ENCODE measurements at places on chromosomes 12 and 14.

DNA sequence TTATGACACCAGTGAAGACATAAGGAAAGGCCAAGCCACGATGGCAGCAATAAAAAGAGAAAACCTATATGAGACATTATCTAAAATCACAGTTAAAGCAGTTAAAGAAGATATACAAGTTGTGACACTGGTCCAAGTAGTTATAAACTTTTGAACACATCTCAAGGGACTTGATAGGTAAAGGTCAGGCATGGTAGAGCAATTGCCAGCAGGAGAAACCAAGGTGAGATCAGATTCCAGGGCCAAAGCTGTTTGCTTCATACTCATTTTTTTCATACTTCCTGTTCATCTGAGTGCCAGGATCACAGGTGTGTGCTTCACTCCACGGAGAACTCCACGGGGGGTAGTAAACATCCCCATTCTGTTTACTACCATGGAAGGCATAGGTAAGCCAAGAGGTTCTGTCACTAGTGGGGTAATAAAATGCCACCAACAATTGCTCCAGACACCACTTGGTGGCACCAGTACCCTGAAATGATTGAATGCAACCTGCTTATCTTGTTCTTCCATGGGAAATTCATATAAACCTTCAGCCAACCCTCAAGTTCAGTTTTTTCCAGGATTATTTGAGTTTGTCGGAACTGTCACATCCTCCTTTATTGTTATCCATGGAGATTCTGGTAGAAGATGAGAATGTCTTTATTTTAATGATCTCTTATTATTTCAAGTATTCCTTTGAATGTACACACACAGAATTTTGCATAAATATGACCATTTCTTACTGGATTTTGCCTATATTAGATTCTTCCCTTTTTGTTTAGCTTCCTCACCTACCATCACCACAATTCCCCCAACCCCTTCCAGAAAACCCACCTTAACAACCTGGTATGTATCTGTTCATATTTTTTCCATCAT lies 59.2 kb upstream of the TSPAN8 start:
- no peak for DNase-seq

DNA sequence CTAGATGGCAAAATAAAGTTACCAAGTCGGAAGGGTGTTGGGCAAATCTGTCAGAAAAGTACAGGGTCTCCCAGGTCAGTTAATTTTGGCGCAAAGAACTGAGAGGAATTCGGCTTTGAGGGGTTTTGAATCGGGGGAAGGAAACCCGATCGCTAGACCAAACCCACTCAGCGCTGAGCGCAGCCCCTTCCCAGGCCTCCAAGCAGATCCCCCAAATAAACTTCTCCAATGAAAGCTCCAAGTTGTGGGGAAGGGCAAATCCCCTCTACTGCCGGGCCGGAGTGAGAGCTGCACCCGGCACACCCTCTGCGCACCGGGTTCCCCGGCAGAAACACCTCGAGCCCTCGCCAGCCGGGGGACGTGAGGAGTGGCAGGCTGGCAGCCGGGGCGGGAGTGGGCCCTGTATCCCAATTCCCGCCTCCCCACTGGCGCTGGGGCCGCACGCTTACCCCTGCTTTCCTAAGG lies 441 bp downstream of the E2F7 start:
- no peak for DNase-seq

DNA sequence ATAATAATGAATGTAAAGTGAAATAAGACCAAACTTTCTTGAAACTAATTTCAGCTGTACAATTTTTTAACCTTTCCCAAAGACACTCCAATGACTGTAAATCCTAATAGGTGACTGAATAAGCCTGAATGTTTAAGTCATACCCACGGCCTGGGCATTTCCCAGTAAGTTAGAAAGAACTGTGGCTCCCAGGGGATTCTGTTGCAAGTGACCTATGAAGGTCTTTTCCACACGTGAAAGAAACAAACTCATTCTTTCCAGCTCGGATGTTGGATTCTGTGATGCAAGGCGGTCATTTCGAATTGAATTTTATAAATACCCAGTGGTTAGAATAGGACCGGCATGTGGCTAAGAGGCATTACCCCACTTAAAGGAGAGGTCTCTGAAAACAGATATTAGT lies 1134.4 kb downstream of the GALC start:
- no peak for DNase-seq

DNA sequence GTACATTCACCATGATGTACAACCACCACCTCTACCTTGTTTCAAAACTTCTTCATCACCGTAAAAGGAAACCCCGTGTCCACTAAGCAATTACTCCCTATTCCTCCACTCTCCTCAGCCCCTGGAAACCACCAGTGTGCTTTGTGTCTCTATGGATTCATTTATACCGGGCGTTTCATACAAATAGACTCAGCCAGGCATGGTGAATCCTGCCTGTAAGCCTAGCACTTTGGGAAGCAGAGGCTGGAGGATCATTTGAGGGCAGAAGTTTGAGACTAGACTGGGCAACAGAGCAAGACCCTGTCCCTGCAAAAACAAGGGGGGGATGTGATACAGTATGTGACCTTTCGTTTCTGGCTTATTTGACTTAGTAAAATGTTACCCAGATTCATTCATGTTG lies 21.2 kb upstream of the RNF34 start:
- DNase-seq, result no peak

- DNase-seq, result no peak
Measured at GRCh38 chr14:68389943-68390342, 402.9 kb downstream of the ZFP36L1 start.

DNA sequence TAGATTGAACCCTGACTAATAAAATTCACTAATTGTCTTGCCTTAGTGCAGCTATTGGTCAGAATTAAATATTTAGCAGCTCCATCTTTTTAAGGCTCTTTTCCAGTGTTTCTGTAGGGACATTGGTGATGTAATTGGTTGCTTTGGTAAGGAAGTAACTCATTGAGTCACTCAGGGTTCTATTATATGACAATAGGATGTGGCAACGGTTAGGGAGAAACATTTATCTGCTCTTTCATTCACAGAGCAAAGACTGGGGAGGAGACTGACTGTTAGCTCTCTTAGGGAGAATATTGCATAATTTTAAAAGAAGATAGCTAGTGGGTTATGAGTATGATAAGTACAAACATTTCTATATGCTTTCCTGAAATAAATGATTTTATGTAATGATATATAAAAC lies 616.5 kb downstream of the TRHDE start:
- no peak for DNase-seq

GRCh38 chr14:104975481-104976197 lies 2.5 kb downstream of the AHNAK2 start:
- DNase-seq, result no peak

GRCh38 chr14:69483765-69484443 lies 624 bp upstream of the PLEKHD1 start:
- no peak for DNase-seq

DNA sequence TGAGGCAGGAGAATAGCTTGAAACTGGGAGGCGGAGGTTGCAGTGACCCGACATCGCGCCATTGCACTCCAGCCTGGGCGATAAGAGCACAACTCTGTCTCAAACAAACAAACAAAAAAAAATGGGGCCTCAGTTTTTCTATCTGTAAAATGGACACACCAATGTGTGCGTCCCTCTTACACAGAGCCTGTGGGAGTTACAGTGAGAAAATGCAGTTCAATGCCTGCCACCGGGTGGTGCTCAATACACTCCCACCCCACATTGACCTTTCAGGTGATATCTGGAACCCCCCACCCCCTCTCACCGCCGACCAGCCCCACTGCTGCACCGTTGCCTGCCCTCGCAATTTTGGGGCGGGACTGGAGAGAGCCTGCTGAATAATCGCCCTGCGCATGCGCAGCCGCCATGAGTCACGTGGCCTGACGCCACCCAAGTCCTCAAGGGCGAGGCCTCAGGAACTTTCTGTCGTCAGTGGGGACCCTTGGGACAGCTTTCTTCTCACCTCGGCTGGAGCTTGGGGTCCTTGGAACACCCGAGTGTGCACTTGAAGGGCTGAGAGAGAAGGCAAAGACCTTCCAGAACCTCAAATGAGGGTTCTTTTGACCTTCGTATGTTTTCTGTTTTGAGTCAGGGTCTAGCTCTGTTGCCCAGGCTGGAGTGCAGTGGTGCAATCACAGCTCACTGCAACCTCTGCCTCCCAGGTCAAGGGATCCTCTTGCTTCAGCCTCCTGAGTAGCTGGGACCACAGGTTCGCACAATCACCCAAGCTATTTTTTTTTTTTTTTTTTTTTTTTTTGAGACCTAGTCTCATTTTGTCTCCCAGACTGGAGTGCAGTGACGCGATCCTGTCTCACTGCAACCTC lies 14.6 kb upstream of the CABP1 start:
- no peak for DNase-seq

DNA sequence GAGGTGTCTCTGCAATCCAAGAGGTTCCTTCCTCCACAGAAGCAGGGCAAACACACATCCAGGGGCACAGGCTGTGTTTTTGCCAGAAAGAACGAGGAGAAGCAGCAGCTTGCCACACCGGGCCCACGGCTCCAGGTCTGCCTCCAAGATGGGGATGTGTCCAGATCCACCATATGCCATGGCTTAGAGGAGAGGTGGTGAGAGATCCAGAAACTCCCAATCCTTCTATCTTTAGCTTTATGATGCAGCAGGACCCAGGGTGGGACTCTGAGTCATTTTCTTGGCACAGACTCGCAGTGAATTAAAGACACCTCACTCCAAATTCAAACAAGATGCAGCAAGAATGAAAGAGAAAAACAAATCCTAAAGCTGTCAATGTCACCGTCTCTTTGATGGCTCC lies 481.4 kb upstream of the TMEM132C start:
- DNase-seq, result no peak

GRCh38 chr12:31496257-31496656 lies 94.7 kb downstream of the DENND5B start:
- DNase-seq, result no peak

DNA sequence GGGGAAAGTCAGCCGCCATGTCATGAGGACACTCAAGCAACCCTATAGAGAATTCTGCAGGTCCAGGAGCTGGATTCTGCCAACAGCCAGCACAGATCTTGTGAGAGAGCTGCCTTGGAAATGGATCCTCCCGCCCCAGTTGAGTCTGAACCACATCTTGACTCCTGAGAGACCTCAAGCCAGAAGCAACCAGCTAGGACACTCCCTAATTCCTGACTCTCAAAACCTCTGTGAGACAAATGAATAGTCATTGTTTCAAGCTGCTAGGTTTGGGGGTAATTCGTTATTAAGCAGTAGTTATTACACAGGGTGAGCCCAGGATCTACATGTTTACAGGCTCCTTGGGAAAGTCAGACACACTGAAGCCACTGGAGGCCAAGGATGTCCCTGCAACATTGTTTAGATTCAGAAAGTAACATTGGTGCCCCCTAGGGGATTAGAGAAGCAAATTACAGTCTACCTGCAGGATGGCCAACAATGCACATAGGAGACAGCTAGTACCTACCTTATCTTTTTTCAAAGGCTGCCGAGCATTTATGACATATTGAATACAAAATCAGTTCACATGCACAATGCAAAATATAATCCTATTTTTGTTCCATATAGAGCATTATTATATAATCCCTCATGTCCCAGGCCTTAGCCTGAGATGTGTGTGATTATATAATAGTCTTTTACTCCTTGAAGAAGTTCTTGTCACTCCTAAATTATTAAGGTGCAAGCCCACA lies 57.9 kb upstream of the FICD start:
- DNase-seq, result peak; percentile 39

- no peak for DNase-seq
Measured at GRCh38 chr14:55340482-55340881, 69.3 kb downstream of the FBXO34 start.

DNA sequence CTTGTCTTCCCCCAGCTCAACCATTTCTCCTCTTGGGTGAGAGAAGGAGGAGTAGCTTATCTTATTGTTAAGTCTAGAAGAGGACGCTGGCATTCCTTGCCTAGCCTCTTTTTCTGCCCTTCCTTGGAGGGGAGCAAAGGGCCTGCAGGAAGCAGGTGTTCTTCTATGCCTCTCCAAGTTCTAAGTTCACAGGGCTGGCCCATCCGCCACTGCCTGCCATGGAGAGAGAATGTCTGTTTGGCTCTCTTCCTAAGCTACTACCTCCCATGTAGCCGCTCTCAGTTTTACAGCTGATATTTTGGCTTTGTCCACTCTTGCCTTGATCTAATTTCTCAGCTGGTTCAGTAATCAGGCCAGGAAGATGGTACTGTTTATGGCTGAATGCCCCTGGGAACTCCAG lies 201.2 kb downstream of the NTF3 start:
- DNase-seq, result no peak

- DNase-seq, result no peak
Measured at GRCh38 chr12:109491671-109492070, 14.2 kb downstream of the UBE3B start.

DNA sequence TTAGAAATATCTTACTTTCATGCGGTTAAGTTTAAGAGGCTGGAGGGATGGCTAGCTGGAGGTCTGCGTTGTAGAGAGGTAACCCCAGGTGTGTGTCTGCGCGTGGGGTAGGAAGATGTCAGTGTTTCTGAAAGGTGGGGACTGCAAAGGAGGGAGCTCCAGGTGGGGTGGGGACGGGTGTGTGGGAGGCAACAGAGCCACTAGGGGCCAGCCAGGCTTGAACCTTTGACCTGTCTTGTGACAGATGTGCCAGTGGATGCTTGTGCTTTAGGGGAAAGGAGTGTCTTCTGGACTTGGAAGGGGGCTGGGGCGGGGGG lies 841 bp downstream of the GLI1 start:
- no peak for DNase-seq

DNA sequence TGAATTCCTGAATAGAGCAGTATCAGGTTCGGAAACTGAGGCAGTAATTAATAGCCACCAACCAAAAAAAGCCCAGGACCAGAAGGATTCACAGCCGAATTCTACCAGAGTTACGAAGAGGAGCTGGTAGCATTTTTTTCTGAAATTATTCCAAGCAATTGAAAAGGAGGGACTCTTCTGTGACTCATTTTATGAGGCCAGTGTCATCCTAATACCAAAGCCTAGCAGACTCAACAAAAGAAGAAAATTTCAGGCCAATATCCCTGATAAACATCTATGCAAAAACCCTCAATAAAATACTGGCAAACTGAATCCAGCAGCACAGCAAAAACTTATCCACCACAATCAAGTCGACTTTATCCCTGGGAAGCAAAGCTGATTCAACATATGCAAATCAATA lies 202.3 kb upstream of the SLC16A7 start:
- no peak for DNase-seq

- DNase-seq, result no peak
Measured at GRCh38 chr14:35932659-35933159, 106.6 kb downstream of the BRMS1L start.

DNA sequence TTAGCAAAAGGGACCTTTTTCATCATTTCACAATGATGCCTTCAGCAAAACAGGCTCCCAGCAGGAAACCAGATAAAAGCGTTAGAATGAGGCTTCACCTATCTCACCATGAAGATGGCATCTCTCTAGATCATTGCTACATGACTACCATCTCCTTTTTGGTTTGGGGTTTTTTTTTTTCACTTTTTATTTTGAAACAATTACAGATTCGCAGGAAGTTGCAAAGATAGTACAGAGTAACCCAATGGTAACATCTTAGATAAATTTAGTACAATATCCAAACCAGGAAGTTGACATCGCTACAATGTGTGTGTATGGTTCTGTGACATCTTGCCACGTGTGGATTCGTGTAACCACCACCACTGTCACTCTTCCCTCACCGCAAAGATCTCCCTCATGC lies 22.3 kb upstream of the PWP1 start:
- DNase-seq, result no peak

- DNase-seq, result no peak
Measured at GRCh38 chr12:55931780-55932550, 1.0 kb downstream of the DGKA start.

All from GM12892 (cell line).